CD4-positive, alpha-beta T cell treated with Interleukin-12 subunit alpha and Interleukin-12 subunit beta, for 1 hour (primary cell): ENCODE measurements at places on chromosomes 11 and 22.

- DNase-seq: no peak
Measured at GRCh38 chr11:3786781-3787428, 10.4 kb downstream of the NUP98 start.

- peak; percentile 58 for DNase-seq
Measured at GRCh38 chr11:65640483-65641296, 2.8 kb downstream of the SIPA1 start.

DNA sequence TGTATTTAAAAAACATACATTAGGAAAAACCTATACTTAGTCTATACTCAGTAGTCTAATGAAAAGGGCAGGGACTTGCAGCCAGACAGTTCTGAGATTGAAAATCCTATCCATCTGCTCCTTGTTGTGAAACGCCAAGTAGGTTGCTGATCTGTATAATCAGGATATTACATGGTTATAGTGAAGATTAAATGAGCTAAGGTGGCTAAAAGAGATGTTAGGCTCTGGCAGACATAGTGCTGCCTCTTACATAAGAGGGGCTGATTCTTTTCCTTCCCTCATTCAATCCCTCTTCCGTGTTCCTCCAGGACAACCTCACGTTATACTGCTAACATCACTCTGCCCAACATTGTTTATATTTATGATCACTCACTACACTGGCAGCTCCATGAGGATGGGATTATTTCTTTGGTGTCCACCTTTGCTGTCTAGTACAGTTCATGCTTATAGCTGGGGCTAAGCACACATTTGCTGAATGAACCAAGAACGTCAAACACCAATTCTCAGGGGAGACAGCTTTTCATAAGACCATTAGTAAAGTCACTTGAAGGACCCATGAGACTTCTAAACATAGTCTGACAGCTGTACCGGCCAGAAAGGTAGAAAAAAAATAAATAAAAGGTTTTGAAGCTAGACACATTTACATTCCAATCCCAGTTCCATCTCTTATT lies 46.3 kb downstream of the GAB2 start:
- no peak for DNase-seq

- no peak for DNase-seq
Measured at GRCh38 chr22:33529424-33530113, 390.7 kb downstream of the LARGE1 start.

DNA sequence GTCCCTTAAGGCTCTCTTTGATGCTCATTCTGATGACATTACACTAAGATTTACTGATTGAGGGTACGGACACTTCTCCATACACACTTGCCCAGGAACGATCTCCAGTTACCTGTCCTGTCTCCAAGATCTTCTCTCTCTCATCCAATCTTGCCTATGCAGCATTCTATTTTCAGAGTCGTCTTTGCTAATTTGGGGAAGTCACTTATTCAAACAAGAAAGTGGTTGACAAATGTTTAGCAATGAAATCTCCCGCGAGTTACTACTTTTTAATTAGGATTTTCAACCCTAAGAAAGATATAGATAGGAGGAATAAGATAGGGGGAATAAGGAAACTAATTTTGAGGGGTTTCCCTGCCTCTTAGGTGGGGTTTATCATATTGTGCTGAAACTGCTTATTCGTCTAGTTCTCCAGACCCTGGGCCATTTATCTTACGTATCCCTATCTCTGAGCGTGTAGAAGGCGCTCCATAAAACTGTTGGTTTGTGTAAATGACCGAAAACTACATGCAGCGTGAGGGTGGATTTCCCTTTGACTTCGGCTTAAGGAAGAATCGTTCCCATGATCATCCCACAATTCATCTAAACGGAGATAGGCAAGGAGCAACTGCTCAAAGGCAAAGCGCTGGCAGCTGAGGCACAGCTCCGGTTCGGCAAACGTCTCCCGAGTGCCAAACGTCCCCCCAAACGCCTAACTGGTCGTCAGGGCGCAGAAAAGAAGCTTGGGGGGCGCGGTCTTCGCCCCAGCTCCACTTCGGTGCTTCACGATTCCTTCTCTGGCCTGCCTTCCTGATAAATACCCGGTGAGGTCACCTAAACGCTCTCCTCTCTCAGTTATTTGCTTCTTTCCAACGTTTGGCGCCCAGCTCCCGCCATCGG lies 804 bp downstream of the APIP start:
- DNase-seq: no peak

DNA sequence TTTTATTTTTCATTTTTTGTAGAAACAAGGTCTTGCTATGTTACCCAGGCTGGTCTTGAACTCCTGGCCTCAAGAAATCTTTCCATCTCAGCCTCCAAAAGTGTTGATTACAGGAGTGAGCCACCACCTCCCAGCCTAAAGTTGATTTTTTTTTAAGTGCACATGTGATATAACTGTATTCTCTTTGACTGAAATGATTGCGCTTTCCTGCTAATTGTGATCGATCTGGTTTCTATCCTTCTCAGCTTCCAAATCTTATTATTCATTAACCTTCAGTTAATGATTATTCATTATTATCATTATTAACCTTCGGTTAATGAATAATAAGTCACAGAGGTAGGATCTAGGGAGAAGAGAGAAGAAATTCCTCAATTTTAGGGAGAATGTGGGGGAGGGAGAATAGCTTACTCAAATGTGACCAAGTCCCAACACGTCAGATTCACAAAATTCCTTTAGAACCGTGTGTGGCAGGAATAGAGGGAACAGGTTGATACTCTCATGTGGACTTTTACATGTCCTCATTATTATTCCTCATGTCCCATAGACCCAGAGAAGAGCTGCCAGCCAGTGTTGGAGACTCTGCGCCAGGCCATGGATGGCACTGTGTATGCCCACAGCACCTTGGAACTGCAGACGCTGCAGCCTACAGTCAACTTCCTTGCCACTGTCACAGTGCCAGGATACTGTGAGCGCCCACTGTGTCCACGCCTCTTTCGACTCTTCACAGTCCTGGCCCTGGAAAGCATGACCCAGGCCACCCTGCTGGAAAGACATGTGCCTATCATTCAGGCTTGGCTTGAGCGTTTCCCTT lies 47.1 kb downstream of the RRP8 start:
- DNase-seq: no peak

DNA sequence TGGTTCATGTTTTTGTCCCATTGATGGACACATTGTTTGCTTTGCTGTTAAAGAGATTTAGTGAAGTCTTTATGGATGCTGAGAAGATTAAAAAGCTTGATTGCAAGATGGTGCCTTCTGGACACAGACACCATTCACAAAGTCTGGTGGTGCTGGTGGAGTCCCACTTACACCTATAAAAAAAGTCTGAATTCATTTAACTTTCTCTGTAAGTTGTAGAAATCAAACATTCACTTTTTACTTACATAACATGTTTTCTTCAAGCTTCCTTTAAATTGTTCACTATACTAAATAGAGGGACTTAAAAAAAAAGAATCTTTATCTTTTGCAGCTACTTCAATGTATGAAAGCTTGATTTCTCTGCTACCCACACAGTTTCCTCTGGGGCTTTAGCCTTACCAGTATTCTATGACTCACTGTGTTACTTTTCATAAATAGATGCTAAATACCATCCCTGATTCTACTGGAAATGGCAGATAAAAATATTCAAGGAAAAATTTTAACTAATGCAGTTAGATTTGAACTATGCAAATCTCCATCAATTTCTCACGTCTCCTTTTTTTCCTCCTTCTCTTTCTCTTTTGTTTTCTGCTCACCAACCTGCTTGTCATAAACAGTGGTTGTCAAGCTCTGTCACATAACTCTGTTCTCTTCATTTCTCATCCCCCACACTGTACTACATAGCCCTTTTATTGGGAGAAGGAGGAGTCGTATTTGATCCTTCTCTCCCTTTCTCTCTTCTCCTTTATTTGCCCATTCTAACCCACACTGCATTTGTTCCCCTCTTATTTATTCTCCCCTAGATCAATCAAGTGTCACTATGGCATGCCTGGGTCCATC lies 89.7 kb downstream of the FAM76B start:
- peak; percentile 44 for DNase-seq

GRCh38 chr11:23542189-23542588 lies 681.9 kb upstream of the CCDC179 start:
- DNase-seq: no peak

DNA sequence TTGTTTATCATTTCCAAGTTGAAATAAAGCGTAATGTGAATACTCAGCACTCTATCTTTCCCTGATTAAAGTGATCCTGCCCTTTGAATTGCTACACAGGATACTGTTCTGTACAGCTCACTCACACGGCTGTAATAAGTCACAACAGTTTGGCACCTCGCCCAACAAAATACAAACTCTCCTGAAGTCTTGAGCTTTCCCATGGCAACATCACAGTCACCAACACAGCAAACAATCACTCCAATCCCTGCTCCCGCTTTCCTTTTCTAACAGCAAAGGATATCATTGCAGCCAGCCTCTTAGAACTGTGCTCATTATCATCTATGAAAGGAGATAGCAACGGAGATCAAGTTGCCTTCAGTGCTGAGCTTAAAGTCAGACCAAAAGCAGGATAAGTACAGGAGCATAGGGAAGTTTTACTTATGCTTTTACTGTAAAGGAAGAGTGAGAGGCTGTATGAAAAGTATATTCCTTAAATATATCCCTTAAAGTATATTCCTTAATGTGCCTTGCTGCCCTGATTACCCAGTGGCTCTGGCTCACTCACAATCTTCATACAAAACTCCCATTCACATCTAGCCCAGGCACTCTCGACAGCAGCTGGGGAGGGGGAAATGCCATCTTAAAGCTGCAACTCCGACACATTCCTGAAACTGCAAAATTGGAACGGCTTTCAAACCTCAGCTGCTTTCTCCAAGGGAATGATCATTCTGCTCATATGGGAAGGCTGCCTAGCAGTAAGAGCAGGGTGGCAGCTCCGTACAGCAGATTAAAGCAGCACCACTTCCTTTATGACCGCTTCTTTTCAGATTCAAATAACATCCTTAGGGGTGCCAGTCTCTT lies 35.8 kb downstream of the MAML2 start:
- DNase-seq: peak; percentile 10

GRCh38 chr11:116984589-116984988 lies 113.6 kb downstream of the SIK3 start:
- DNase-seq: no peak

DNA sequence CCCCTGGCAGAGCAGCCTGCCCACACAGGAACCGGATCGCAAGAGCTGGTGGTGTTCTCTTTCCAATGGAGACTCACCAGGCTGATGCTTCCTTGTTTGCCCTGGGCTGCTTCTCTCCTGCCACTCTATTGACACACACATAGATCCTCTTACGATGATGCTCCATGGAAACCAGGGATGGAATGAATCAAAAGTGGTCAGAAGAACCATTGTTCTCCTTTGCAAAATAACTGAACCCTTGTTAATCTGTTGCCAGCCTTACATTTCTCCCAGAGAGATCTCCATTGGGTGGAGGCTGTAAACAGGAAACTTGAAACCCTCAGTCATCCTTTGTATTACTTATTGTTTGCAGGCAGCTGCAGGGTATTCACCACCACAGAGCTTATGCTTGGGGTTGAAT lies 24.6 kb upstream of the LDLRAD3 start:
- DNase-seq: no peak

DNA sequence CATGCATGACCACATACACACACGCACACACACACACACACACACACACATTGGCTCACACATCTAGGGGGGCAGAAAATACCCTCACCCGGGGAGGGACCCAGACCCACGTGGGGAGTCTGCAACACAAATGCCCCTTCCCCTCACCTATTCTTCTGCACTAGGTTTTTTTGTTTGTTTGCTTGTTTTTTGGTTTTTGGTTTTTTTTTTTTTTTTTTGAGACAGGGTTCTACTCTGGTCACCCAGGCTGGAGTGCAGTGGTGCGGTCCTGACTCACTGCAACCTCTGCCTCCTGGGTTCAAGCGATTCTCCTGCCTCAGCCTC lies 28.4 kb downstream of the WEE1 start:
- no peak for DNase-seq

GRCh38 chr22:31441652-31442051 lies 42.2 kb downstream of the DRG1 start:
- DNase-seq: no peak

DNA sequence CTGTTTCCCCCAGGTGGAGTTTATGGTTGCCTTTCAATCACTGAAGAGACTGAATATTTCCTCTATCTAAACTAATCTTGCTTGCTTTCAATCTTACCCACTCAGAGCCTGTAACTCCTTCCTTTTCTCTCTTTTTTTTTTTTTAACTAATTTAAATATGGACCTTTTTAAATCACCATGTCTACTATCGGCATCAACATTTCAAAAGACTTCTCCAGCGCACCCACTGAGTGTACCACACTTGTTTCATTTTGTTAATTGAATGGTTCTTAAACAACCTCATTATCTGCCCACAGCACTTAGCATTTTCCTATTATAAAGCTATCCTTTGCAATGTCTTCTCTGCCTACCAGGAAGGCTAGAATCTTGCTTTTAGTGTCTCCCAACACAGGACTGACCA lies 1212.5 kb downstream of the LRRC4C start:
- no peak for DNase-seq

DNA sequence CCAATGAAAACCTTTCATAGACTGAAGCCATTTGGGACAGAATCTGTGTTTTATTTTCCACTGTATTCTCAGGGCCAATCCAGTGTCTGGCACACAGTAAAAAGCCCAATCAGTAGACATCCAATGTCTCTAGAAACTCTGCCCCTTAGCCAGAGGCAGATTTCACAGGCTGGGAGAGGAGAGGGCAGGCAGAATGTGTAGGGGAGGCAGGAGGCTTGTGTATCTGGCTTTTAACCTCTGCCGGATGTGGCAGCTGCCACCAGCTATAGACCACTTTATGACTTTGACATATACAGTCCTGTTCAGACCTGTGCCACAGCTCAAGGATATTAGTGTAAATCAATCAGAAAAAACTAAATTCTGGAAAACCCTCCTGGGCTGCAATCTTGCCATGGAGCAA lies 4.4 kb downstream of the EXPH5 start:
- DNase-seq: no peak

DNA sequence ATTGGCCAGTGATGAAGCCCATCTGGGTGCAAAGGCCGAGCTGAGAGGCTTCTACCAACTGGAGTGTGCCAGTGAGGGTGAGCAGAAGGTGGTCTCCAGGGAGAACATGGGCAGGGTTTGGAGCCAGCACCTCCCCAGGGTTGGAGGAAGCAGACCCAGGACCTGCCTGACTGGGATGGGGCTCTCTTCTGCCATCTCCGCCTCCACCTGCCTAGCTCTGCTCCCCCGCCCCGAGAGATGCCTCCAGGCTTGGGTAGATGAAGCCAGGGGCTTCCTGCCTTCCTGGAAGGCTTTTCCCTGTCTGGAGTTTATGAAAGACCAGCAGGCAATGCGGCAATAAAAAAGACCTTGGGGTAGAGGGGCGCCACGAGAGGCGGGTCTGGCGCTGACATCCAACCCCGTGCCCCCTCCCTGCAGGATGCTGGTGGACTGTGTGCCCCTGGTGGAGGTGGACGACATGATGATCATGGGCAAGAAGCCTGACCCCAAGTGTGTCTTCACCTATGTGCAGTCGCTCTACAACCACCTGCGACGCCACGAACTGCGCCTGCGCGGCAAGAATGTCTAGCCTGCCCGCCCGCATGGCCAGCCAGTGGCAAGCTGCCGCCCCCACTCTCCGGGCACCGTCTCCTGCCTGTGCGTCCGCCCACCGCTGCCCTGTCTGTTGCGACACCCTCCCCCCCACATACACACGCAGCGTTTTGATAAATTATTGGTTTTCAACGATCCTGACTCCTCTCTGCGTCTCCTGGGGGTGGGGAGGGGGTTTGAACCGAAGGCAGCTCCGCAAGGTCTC lies 3.3 kb downstream of the SELENOM start:
- no peak for DNase-seq
